Skeletal muscle cell (primary cell): ENCODE measurements at places on chromosomes 5 and 9.

DNA sequence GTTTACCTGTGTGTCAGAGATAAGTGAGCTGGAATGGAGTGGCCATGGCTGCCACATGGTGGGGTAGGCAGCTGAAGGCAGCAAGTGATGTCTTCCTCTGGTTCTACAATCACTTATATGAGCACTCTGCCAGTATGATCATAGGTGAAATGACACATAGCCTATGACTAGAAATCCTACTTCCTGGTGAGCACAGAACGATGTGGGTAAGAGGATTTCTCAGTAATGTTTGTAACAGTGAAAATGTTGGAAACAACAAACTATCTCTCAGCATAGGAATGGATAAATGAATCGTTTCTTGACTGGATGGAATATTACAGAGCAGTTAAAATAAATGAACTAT is 187.0 kb upstream of the S1PR3 start:
- no peak for DNase-seq

DNA sequence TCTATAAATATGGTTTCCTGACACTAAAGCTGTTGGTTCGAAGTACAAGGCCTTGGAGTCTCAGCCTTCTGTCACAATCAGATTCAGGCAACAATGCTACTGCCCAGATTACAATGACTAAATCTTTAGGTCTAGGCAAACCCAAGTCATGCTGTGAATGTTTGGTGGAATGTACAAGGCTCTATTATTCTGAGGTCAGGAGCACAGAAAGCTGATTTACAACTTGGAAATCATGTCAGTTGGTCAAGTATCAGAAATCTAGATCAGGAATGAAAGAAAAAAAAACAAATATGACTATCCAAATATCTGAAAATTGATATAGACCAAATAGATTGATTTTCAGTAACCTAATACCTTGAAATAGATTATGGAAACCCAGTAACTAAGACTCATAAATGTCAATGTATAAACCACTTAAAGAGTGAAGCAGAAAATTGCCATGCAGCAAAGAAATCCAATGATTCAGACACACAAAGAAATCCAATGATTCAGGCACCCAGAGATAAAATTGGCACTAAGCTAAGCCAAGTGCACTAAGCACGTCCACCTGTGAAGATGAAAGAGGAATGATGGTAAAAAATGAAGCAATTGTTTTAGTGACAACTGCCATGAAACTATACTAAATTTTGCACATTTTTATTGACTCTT is 588.0 kb upstream of the TUSC1 start:
- DNase-seq = no peak

GRCh38 chr5:673161-673830 is 19.9 kb downstream of the TPPP start:
- DNase-seq = no peak

GRCh38 chr9:4020038-4020754 is 279.7 kb downstream of the GLIS3 start:
- no peak for DNase-seq

- DNase-seq = no peak
Observed at GRCh38 chr5:173625673-173626504, 9.4 kb upstream of the BOD1 start.

DNA sequence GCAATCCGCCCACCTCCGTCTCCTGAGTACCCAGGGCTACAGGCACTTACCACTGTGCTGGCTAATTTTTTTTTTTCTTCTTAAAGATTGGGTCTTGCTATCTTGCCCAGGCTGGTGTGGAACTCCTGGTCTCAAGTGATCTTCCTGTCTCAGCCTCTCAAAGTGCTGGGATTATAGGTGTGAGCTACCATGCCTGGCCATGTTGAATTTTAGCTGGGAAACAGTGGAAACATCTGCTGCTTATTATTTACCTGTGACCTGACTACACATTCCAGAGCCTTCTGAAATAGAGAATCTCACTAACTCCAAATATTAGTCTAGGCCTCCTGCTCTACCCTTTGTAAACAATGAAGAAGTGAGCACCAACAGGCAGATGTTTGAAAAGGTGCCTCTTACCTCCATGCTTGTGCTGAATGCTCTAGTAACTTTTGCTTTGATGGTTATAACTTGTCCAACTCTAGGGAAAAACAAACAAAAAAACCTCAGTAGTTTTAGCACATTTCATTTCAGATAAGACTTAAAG is 22.5 kb downstream of the ACOT12 start:
- DNase-seq = no peak

DNA sequence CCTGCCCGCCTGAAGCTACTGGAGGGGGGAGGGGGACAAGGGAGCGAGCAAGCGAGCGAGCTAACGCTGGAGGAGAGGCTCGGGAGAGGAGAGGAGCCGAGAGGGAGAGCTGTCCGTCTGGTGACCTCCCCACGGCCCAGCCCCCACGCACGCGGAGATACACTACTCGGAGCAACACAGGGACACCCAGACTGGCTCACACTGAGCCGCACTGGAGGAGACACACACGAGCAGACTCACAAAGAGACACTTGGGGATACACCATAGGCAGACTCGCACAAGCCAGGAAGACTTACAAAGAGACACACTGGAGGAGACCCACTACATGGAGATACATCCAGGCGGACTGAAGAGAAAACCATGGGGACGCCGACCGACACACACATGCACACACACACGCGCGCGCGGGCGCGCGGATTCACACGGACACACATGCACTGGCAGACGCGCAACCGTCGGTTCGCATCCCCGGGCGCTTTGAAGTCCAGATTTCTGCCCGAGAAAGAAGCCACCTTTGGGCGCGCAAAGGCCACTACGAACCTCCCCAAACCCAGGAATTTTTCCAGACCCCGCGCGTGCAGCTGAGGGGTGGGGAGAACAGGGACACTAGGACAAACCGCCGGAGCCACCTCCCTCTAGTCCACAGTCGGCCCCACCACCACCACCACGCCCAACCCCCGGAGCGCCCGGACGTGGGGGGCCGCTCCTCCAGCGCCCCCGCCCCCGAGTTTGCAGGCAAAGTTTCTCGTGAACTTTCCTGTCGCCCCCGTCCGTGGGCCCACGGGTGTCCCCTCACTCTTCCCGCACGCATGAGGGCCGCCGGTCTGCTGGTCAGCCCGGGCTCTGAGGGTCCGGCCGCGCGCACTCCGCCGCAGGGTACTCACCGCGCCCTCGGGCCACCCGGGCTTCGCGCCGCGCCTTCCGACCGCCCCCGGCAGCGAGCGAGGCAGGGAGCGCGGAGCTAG is 571 bp downstream of the CNTFR start:
- DNase-seq = no peak

DNA sequence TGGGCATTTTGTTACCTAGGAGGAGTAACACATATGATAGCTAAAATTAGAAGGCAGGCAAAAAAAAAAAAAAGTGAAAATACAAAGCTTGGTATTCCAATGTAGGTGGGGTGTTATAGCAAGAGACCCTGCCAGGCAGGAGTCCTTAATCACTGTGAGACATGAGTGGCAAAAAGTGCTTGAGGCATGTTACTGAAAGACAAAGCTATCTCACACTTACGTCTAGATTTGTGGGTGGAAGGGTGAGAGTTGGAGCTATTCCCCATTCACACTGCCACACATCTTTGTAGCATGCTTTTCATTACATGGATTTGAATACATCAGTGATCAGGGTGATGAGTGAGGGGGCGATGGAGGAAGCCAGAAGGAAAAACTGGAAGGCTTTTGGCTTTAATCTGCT is 2.6 kb upstream of the PLPPR1 start:
- no peak for DNase-seq

GRCh38 chr9:114720086-114720676 is 38.2 kb upstream of the TEX48 start:
- no peak for DNase-seq

GRCh38 chr5:26690511-26690910 is 347.9 kb downstream of the CDH9 start:
- no peak for DNase-seq
